ENCODE measurements at places on chromosomes 3 and 15. TPM values are rescaled to one million over a fixed set of nuclear protein-coding genes. Genes with fewer than 3 reads are reported as not detected.
A peak's percentile ranks its signal among the peaks of the same experiment; 100 is the strongest.

DNA sequence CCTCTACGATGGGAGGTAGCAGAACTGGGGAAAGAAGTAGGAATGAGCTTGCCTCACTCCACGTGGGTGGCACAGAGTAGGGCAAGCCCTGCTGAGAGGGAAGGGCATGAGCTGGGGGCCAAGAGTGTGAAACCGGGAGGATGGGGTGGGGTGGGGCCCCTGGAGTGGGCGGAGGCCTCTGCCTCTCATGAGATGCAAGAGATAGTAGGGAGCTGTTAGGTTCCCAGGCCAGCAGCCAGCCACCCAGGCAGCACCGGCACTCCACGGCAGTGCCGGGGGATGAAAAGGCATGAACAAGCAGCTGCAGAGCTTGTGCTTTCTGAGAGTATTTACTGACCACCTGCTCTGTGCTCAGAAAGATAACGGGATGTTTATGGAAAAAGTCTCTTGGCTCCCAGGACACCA is 24.4 kb upstream of the PLA2G4E start:
- no peak for DNase-seq

GRCh38 chr15:70111203-70112073 is 13.7 kb upstream of the TLE3 start:
- peak; percentile 73 for DNase-seq

DNA sequence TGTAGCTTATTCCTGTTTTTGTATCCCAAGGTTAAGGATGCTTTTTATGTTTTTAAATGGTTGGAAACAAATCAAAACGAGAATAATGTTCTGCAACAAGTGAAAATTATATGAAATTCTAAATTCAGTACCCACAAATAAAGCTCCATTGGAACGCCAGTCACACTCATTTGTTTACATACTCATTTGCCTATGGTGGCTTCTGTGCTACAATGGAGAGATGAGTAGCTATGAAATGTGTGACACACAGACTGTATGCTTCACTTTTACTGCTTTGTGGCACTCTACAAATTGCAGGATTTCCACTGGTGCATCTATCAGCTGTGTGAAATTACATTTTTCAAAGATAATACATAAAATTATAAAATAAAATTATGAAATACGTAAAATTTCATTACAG is 112.2 kb upstream of the TSPAN3 start:
- DNase-seq: no peak

UNC13C gene
- total RNA-seq: not detected

DAG1 gene
- 30.8 TPM for total RNA-seq

- DNase-seq: no peak
Measured at GRCh38 chr3:186717039-186717457, at the start of gene KNG1. Gene KNG1, plus strand, starts transcription at chr3:186717359. Its CDS starts 184 bp downstream, at chr3:186717543.

DNA sequence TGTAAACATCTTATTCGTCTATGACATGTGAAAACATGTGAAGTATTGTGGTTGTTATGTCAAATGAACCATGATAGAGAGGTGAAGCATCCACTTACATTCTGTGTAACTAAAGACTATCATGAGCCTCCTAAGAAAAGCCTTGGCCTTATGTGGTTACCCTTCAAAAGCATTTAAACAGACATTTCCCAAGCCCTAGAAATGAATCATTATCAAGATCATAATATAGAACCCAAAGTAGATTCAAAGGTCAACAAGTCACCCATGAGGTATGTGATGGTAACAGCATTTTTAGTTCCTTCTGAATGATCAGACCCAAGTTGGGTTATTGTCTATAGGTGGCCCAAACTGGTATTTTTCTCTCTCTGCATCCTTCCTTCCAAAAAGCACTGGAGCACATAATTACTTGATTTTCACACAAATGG is 408.0 kb downstream of the TBL1XR1 start:
- no peak for DNase-seq

KLHL6 gene
- total RNA-seq: not detected

FAM81A gene
- total RNA-seq: not detected

- DNase-seq: peak; percentile 99
Measured at GRCh38 chr15:39304201-39304841, 276.6 kb upstream of the THBS1 start.

DNA sequence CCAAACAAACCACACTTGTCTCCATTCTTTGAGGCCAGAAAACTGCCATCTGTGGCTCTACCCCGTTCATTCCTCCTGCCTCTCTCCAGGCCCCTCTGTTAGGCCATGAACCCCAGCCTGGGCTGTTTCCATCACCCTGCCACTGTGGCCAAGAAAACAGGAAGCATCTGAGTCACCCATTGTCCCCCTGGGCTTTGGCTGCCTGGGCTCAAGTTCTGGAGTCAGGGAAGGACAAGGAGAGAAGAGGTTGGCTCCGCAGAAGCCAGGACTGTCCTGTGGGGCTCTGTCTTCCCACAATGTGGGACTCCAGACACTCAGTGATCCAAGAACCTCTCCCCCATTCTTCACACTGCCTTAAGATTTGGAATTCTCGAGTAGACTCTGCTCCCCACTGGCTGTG is 14.8 kb upstream of the LCTL start:
- DNase-seq: peak; percentile 34

MOBP gene
- not detected for total RNA-seq

PLIN1 gene
- under 0.01 TPM for total RNA-seq

GRCh38 chr15:85504749-85505676 is 124.6 kb downstream of the AKAP13 start:
- peak; percentile 74 for DNase-seq

DNA sequence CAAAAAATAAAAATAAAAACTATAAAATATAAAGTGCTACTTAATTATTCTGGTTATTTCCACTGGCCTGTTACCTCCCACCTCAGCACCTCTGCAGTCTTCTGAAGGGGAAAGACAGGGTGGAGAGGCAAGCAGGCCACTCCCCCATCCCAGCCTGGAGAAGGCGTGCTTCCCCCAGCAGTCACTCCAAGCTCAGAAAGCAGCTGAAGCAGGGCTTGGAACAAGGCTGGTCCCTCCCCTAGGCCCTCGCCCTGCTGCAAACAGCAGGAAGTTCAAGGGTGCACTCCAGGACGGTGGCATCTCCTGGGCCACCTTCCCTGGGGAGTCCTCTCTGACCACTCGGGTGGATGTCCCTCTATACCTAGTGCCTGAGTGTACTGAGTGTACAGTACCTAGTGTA is 21.4 kb downstream of the CACNA2D2 start:
- DNase-seq: no peak

PPP1R14D gene
- total RNA-seq: not detected

NPAP1 gene
- not detected for total RNA-seq

TCTA gene
- 12.8 TPM for total RNA-seq

TM4SF1 gene
- total RNA-seq: 366 TPM

- DNase-seq: no peak
Measured at GRCh38 chr15:45796433-45796832, 161.6 kb downstream of the SQOR start.

DNA sequence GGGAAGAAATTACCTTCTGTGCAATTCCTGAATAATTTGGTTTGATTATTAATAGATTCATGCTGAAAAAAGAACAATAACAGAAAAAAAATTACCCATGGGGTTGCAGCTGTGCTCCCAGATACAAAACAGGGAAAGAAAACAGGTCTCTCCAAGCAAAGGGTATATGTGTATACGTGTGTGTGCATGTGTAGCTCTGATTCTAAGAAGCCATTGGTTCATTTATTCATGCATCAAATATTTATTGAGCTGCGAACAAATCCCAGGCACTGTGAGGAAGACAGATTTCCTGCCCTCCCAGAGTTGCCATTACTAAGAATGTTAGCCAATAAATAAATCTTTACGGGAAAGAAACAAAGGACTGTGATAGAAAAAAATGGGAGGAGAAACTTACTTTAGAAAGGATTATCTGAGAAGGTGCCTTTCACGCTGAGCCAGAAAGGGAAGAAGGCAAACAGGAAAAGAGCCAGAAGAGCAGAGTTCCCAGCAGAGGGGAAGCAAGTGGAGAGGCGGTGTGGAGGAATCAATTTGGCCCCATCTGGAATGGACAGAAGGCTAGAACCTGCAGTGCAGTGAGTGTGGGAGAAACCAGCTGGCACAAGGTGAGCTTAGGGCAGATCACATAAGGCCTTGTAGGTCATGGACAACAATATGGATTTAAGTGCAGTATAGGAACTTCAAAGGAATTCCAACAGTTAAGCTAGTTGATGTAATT is 20.7 kb downstream of the CHL1 start:
- DNase-seq: no peak

GRCh38 chr3:14246414-14246813 is 67.8 kb downstream of the LSM3 start:
- DNase-seq: peak; percentile 72

DNA sequence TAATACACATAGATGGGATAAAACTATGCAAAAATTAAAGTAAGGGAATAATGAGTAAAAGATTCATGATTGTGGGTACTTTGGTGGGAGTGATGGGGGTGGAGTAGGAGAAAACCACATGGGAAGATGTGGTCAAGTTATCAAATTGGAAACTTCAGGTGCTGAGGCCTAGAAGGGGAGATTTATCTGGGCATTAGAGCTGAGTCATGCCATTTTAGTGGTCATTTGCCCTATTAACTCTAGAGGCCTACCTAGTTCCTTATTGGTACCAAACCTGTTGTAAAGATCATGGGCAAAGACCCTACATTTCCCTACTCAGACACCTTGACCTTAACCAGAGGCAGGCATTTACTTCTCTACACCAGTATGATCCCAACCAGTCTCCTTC is 125.9 kb upstream of the BCL6 start:
- no peak for DNase-seq

DNA sequence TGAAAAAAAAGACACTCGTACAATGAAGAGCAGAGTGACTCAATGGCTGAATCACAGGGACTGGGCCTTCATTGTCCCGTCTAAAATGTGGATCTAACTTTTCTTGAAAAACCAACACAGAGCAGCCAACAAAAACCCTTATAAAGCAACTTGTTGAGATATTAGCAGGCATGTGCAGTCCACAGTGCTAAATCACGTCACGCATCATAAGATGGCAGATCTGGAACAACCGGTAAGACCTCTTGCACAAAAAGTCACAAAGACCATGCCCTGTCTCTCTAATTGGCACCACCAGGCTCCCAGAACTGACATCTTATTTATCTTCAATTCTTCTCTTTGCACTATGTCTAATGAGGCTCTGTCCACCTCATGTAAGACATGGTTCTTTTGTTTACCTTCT is 177.0 kb downstream of the MAGI1 start:
- DNase-seq: no peak

DNA sequence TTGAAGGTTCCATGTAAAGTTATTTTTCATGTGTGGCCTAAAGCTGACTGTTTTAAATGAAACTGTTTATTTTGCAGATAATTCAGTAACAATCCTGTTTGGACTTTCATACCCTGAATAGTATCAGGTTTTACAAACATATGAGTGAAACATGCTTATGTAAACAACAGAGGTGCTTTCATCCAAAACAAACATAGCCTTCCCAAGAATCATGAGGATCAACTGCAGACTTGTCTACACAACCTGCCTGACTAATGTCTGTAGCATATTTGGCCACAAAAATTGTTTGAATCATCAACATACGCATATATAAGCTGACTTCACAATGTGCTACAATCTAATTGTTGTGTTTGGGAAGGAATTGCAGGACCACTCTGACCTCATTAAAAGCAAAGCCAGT is 190.4 kb downstream of the DIPK2A start:
- peak; percentile 89 for DNase-seq

PARP15 gene
- total RNA-seq: not detected

TOPAZ1 gene
- not detected for total RNA-seq

GRCh38 chr3:65974509-65974908 is 64.2 kb downstream of the MAGI1 start:
- no peak for DNase-seq

GP9 gene
- not detected for total RNA-seq

DNA sequence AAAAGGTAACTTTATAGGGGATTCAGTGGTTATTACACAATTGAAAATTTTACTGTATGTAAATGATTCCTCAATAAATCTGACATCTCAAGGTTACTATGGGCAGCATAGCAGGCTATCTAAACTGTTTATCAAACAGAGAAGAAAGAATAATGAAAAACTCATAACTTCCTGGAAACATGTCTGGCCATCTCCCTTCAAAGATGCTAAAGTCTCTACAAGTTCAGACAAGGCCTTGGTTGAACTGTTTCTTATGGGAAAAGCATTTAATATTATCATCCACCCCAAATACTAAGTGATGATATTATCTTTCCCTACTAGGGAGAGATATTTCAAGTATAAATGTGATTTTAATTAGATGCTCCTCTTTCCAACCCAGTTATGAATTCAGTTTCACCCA is 114.9 kb downstream of the ARRDC4 start:
- no peak for DNase-seq

GRCh38 chr3:125398952-125399351 is 23.8 kb upstream of the ZNF148 start:
- no peak for DNase-seq

GOLGA8K gene
- total RNA-seq: not detected

DNA sequence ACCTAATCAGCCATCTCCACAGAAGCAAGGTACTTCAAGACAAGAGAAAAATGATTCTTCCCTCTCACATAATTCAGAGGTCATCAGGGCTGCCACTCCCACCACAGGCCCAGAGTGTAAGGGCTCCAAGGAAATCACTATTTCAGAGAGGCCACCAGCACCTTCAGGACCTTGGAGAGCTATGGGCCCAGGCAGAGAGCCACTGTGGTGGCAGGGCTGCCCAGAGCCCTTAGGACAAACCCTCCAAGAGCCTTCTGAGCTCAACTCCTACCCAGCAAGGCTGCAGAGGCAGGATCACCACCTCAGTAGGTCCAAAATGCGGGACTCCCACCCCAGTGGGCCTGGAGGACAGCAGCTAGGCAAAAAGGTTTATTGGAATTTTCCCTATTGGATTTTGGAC is 17.9 kb upstream of the FAN1 start:
- DNase-seq: peak; percentile 11

- DNase-seq: no peak
Measured at GRCh38 chr3:1462856-1463450, 370.1 kb downstream of the CNTN6 start.

- DNase-seq: no peak
Measured at GRCh38 chr3:87246662-87247429, 19.7 kb downstream of the CHMP2B start.

UROC1 gene
- not detected for total RNA-seq

DNA sequence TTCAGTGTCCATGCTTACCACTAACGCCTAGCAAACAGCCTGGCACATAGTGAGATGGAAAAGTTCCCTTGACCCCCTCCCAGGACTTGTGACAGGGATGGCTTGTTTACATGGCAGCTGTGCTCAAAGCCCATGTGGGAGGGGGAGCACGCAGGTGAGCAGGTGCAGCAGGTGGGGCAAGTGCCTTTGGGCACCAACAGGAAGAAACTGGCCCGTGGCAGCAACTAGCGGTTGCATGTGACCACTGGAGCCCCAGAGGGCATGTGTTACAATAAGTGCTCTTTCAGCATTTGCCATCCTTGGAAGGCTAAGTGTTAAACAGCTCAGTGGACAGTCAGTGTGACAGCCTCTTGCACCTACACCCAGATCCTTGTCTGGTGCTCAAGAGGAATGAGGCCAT is 734.6 kb downstream of the TUSC7 start:
- no peak for DNase-seq

TMEM87A gene
- 45.3 TPM for total RNA-seq

DNA sequence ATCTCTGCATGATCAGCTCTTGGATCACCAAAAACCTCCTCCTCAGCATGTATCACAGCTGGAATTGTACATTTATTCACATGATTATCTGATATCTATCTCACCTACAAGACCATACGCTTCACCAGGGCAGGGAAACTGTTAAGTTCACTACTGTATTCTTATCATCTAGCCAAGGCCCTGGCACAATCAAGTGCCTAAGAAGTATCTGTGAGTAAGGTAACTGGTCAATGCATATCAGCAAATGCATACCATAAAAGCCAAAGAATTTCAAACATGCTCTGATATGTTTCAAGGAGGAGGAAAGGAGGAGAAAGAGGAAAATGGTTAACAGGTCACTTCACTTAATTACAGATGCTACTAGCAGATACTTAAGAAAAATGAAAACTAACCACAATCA is 158.4 kb downstream of the LIPC start:
- DNase-seq: no peak

GRCh38 chr3:82628385-82629014 is 867.1 kb upstream of the GBE1 start:
- DNase-seq: no peak

Data from IMR-90 (cell line).